ENCODE measurements at places on chromosomes 16 and 17.
A peak's percentile ranks its signal among the peaks of the same experiment; 100 is the strongest.

GRCh38 chr16:83779886-83780285 lies 27.9 kb upstream of the HSBP1 start:
- no peak for DNase-seq

- DNase-seq, result no peak
These were observed 511.7 kb downstream of the CDH13 start for GRCh38 chr16:83138512-83138911.

GRCh38 chr16:25228372-25228771 lies 11.6 kb downstream of the AQP8 start:
- DNase-seq, result no peak

- no peak for DNase-seq
These were observed 120.6 kb downstream of the XYLT1 start for GRCh38 chr16:17350207-17350606.

GRCh38 chr16:77404775-77405174 lies 30.1 kb downstream of the ADAMTS18 start:
- DNase-seq, result no peak

GRCh38 chr16:69106491-69107315 lies 1.2 kb downstream of the HAS3 start:
- DNase-seq, result no peak

GRCh38 chr17:67046398-67046797 lies 2.0 kb downstream of the CACNG1 start:
- no peak for DNase-seq

DNA sequence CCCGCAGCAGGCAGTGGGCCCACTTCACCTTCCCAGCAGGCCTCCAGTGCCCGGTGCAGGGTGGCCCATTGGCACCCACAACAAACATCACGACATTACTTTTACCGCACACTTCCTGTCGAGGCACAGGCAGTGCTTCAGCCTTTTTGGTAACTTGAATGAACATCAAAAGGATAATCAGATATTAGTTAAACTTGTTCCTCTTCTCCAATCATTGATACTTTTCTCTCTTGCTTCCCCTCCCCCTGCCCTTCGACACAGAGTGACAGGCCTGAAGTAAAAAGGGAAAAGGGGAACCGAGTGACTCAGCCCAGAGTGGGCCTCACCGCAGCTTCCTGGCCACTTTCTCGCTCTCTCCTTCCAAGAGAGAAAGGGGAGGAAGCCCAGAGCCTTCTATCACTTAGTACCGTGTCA lies 507.0 kb downstream of the MAF start:
- DNase-seq, result peak; percentile 13

DNA sequence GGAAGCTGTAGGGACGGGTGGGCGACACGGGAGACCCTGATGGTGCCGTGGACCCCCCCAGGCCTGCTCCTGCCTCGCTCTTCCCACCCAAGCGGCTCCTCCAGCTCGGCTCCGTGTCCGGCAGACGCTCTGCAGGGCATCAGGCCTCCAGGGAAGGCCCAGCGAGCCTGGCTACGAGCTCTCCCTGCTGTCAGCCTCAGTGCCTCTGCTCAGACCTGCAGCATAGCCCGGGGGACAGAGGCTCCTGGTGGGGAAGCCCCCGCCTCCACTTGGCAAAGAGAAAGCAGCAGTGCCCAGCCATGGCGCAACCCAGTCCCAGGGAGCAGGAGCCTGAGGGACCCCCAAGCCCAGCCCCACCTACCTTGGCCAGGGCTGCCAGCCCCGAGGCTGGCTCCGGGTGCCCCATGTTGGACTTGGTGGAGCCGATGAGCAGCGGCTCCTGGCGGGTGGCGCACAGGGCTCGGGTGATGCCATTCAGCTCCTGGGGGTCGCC lies 5.9 kb downstream of the FASN start:
- DNase-seq, result no peak

DNA sequence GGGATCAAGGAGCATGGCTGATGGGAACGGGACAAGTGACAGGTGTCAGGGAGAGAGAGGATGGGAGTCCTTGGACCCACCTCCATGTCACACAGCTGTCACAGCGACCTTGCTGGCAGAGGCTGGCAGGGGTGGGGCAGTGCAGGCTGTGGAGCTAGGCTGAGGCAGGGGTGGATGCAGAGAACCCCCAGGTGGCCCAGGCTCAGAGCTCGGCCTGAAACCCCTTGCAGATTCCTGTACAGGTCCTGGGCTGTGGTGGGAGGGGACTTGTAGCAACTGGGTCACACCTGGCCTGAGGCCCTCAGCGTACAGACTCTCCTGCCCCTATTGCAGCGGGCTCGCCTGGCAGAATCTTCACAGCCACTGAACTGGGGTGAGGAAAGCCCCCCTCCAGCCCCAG lies 174.1 kb downstream of the NTN1 start:
- no peak for DNase-seq

DNA sequence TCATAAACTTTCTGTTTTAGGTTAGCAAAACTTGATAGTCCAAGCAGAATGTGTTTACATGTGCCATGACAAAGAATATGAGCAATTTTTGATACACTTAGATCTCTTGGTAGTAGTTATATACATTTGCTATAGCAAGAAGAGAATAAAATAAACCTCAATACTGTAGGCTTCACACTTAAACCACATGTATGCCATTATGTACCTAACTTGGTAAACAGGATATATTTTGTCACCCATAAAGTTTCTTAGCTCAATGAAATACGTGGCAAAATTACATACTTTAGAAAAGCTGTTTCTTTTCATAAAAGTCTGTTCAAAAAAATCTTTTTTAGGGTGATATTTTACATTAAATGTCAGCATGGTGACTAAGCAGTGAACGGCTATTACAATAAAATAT lies 184.7 kb downstream of the MYO1D start:
- DNase-seq, result no peak

DNA sequence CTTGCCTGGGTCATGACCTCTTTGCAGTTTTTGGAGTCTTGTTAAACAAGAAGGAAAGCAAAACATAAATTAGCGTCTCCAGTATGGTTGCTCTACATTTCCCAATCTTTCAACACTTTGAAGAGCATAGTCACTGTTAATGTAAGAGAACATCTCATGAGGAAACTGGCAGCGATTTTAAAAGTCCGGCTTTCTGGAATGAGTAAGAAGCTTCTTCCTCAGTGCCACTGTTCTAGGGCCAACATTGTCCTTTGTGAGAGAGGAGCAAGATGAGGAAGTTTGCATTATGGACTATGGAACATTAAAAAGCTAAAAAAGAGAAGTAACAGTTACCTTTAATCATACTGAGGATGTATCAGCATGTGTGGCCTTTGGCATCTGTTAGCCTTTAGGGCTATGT lies 73.1 kb downstream of the WNT3 start:
- DNase-seq, result no peak

DNA sequence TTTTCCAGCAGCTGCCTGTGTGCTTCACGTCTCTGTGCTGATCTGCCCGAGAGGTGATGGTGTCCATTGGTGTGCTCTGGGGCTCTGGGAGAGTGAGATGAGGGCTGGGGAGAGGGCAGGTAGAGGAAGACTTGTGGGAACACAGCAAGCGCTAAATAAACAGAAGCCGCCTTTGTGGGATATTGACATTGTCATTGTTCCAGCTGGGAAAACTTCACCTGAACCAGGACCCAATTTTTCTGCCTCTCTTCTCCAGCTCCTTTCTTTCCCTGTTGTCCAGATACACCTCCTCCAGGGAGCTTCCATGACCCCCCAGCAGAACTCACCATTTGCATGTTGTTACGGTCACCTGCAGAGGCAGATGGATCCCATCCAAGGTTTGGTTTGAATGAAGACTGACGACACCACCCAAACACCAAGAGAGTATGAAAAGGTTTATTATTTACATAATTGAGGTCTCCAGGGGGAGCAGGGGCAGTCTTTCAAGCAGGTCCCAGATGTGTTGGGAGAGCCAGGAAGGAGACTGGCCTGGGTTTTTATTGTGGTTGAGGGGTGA lies 3.6 kb upstream of the ITGA3 start:
- no peak for DNase-seq

DNA sequence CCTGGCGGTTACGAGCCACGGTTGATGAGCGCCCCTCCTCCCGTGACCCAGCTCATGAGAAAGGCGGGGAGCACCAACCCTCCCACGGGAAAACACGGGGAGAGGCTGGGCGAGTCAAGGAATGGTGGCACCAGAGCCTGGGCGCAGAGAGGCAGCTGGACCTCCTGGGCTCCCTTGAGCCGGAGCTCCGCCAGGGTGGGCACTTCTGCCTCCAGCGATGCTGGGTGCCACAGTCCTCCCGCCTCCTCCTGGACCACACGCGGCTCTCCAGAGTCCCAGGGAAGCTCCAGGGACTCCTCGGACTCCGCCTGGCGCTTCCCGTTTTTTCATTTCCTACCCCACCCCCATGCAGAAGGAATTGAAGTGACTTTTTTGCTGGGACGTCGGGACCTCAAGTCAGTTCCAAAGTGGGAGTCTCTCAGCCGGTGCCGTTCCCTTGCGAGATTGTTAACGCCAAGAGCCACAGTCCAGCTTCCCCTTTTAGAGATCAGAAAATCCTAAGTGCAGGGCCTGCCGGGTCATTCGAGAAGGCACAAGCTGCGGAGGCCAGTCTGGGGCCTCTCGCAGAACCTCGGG lies 6.6 kb upstream of the CBX8 start:
- no peak for DNase-seq

GRCh38 chr16:56985962-56986360 lies 3.4 kb upstream of the NLRC5 start:
- no peak for DNase-seq

DNA sequence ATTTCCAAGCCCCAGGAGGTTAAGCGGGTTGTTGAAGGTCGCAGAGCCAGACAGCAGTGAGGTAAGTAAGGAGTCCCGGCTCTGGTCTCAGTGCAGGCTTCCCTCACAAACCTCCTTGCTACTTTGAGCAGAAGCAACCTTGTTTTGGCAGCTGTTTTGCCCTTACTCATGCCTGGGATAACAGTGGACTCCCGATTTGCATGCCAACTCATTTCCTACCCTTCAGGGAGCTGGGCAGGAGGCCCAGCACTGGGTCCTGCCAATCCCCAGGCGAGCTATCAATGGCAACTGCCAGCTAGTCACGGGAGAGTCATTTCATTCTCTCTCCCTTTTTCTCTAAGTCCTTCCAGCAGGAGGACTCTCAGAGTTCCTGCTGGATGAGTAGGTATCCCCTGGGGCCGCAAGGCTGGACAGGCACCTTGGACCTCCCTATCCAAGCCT lies 72.0 kb upstream of the KSR1 start:
- DNase-seq, result peak; percentile 88

DNA sequence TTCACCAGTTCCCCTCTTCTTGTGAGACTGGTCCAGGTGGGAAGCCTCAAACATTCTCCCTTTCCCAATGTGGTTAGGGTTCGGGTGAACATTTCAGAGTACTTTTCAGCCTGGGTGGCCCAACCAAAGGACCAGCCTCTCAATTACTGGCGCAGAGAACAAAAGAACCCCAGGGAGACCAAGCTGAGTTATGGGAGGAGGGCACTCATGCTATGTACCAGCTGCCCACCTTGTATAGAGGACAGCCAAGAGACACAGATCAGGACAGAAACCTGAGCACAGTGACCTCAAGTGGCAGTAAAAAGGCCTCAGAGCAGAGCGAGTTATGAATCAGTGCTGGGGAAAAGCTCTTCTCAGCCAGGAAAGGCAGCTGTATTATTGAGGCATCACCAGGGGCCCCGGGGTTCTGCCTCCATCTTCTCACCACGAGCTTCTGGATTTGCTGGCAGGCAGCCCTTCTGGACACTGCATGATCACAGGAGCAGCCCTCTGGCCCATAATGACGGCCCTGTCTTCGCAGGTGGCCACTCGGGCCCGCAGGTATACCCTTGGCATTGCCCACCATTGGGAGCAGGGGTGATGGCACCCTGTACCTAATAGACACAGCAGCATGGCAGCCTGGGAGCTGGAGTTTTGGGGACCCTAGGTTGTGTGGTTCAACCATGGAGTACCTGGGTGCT lies 3.8 kb downstream of the G6PC3 start:
- DNase-seq, result no peak

GRCh38 chr17:19541445-19541844 lies 7.8 kb downstream of the SLC47A1 start:
- DNase-seq, result no peak

GRCh38 chr16:86639354-86639753 lies 61.0 kb downstream of the FOXL1 start:
- no peak for DNase-seq

- DNase-seq, result peak; percentile 93
These were observed 14.6 kb downstream of the ATP5PD start for GRCh38 chr17:75031972-75032719.

DNA sequence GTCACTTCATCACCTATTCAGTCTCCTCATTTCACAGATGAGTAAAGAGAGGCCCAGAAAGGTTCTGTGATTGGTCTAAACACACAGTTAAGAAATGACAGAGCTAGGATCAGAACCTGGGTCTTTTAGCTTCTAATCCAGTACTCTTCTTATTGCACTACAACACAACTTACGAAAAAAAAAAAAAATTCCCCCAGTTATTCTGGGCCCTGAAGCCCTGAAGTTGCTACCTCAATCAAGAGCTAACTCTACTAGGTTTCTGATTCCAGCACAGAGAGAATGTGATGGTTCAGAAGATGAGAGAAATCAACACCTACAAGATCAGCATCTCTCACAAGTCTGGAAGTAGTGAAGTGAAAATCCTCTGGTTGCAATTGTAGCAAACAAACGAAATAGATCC lies 37.3 kb downstream of the GRB7 start:
- DNase-seq, result no peak

DNA sequence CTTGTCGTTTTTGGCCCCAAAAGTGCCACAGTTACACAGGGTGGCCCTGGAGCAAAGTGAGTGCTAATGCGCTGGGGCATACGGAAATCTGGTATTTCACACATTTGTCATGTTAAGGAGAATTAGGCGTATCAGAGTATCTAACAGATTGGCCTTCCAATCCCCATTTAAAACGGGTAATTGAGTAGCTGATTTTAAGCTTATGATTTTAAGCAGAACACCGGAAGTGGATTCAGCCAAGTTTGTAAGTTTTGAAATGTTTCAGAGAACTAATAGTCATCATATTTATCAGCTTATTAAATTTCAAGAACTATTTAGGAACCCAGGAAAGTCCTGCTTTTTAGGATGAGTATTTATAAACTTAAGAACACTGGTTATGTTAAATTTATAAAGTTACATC lies 19.5 kb downstream of the LRRC75A start:
- DNase-seq, result no peak

DNA sequence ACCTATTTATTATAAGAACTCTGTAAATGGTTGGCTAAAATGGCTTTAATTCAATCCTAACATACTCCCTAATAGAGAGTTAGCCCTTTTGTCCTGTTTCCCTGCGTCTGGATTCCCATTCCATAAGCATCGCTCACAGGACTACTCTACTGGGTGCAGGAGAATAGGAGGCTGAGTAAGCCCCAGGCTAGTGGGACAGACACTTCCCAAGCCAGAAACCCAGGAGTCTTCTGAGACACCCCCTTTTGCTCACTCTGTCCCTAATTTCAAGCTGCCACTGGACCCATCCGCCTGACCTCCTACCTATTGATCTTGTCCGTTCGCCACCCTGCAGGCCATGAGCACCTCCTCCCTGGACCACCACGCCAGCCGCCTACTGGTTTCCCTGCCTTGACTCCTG lies 16.7 kb upstream of the TOB1 start:
- no peak for DNase-seq

DNA sequence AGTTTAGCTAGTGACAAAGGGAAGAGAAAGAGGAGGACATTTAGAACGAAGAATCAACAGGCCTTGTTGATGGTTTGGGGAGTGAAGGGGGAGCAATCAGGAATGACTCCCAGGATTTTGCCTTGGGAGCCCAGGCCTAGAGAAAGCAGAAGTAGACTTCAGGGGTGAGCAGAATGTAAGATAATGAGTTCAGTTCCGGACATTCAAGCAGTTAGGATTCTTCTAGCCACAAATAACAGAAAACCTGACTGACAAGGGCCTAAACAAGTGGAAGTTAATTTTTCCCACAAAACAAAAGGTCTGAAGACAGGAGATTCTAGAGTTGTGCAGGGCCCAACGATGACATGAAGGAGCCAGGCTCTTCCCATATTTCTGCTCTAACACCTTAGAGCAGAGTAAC lies 45.9 kb downstream of the SKAP1 start:
- DNase-seq, result no peak
